ENCODE measurements at places on chromosomes 12 and 14. TPM values are rescaled to one million over a fixed set of nuclear protein-coding genes. Genes with fewer than 3 reads are reported as not detected.

DNA sequence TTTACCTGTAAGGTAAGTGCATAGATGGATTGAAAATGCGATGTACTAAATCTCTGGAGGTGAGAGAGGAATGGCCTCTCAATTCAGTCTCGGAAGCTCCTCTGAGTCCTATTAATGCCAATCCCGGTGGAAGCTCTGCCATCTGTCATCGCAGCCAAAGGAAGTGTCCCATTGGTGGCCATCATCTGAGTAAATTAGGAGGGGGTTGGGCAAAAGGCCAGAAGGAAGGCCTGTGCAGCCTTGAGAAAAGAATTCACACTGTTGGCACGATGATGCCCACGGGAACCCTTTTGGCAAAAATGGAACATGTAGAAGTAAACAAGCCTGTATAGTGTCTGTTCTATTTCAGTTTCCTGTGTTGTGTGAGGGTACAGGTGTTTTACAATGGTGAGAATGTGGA is 494.8 kb downstream of the NELL2 start:
- peaks cover 21% of the 10 kb centered on the region for H3K36me3 ChIP-seq
- H3K4me1 ChIP-seq = no peaks in the 10 kb centered on the region
- DNase-seq = no peak
- no peak overlapping the region for H3K27ac ChIP-seq

GRCh38 chr14:21923820-21924219 is 250.2 kb upstream of the OR4E1 start:
- peaks cover 62% of the 10 kb centered on the region for H3K4me1 ChIP-seq
- H3K27ac ChIP-seq = peak overlapping the region; percentile 96
- H3K27me3 ChIP-seq = no peaks in the 10 kb centered on the region
- H3K4me3 ChIP-seq = peak overlapping the region; percentile 68
- no peaks in the 10 kb centered on the region for H3K36me3 ChIP-seq
- DNase-seq = peak; percentile 66

GRCh38 chr12:52659951-52660350 is 7.9 kb upstream of the KRT2 start:
- no peaks in the 10 kb centered on the region for H3K36me3 ChIP-seq
- H3K27ac ChIP-seq = peak overlapping the region; percentile 89
- DNase-seq = no peak

DNA sequence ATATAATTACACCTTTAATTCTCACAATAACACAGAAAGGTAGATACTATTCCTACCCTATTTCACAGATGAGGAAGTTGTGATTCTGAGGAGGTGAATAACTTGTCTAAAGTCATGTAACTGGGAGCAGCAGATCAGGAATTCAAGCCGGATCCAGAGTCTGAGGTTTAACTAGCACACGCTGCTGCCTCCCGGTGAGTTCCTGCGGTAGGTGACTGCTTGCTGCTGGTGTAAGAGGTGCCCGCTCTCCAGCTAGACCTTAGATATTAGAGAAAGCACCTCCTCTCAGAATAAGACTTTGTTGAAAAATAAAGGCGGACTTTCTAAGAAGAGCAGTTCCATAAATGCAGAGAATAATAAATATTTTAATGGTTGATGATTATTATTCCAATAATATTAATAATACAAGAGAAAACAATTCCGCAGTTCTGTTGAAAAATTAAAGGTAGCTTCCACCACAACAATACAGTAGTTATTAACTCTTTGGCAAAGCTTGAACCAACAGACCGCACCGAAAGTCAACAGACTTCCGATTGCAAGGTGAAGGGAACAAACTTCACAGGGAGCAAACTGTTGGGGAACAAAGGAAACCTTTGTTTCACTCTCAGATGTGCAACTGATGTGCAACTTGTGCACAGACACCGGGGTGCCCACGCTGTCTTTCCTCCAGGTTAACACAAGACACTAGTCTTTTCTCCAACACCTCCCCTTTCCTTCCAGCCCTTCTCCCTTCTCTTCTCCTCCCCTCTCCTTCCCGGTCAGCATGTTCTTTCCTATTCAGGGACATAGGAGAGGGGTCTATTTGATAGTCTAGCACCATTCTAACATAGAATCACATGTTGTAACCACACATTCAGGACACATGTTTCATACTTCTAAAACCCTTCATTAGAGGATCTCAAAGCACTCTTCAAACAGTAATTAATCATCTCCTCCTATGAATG is 73.2 kb upstream of the EGLN3 start:
- no peak overlapping the region for H3K4me3 ChIP-seq
- H3K4me1 ChIP-seq = peaks cover 4% of the 10 kb centered on the region
- no peaks in the 10 kb centered on the region for H3K36me3 ChIP-seq
- H3K27ac ChIP-seq = peak overlapping the region; percentile 60

- peaks cover 29% of the 10 kb centered on the region for H3K4me1 ChIP-seq
- peak overlapping the region; percentile 87 for H3K4me3 ChIP-seq
- H3K27ac ChIP-seq = peak overlapping the region; percentile 100
- DNase-seq = no peak
- H3K36me3 ChIP-seq = no peaks in the 10 kb centered on the region
Measured at GRCh38 chr12:62604373-62604772, 137.7 kb downstream of the MON2 start.

DNA sequence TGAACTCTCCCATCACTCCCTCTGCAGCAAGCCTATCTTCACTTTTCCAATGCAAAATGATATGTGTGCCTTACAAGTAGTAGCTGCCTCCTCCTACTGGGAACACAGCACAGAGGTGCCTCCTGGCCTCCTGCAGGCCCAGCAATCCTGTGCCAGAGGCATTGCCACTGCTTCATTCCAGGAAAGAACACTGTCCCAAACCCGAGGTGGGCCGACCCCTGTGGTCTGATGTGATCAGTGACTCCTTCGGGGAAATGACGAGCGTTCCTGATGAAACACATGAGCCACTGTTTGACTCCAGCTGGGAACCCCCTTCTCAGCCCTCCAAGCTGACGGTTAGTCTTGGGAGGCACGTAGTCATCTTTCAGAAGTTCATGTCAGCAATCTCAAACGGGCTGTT is 19.5 kb downstream of the PSMC1 start:
- H3K36me3 ChIP-seq = peaks cover 13% of the 10 kb centered on the region
- DNase-seq = no peak
- no peak overlapping the region for H3K4me3 ChIP-seq
- H3K27ac ChIP-seq = no peak overlapping the region
- no peaks in the 10 kb centered on the region for H3K27me3 ChIP-seq

PLEKHH1 gene
- total RNA-seq = 1.4 TPM

Data from naive thymus-derived CD8-positive, alpha-beta T cell (primary cell).